ENCODE measurements at places on chromosomes 12 and 14.

DNA sequence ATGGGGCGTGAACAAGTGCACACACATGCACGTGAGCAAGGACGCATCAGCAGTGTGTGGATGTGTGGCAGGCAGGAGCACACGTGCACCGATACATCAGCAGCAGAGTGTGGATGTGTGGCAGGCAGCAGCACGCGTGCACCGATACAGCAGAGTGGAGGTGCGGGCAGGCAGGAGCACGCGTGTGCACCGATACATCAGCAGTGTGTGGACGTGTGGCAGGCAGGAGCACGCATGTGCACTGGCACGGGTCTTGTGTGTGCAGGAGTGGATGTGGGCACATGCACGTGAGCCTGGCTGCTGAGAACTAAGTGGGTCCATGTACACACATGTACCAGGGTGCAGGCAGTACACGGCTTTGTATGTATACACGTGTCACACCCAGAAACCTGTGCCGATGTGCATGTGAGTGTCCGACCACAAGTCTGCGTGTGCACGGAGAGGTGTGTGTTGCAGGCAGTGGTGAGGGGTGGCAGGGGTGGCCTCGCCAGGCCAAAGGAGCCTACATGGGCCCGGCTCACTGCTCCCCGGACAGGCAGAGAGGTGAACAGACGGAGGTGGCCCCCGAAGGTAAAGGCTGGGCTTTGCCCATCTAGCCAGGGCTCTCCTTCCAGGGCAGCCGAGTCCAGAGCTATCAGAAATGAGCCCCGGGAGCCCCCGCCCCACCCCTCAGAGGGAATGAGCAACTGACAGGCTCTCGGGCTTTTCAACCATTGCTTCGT, 53.9 kb downstream of the RFLNA start:
- DNase-seq = no peak

DNA sequence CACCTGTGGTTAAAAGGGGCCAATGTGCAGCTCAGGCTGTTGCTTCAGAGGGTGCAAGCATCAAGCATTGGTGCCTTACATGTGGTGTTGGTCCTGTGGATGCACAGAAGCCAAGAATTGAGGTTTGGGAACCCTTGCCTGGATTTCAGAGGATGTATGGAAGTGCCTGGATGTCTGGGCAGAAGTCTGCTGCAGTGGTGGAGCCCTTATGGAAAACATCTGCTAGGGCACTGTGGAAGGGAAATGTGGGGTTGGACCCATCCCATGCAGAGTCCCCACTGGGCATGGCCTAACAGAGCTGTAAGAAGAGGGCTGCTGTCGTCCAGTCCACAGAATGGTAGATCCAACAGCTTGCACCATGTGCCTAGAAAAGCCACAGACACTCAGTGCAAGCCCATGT, 36.6 kb downstream of the PCNX1 start:
- no peak for DNase-seq

GRCh38 chr14:86404989-86405649, 875.2 kb downstream of the FLRT2 start:
- DNase-seq = no peak

DNA sequence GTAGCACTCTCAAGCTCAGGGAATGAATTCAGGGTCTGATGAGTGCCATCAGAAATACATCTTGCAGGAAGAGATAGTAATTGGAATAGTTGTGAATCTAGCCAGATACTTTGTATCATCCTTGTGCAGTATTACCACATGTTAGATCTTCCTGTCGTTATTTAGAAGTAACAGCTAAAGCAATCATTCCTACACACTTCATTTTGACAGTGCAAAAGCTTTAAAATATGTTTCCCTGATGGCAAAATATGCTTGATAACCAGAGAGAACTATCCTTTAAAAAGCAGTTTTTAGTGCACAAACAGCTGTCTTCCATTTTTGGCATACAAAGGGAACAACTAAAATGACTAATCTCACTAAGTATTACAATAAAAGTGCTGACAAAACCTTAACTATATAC, 149.5 kb upstream of the SLC38A2 start:
- no peak for DNase-seq

GRCh38 chr12:107590413-107590812, 95.2 kb upstream of the PWP1 start:
- no peak for DNase-seq

- no peak for DNase-seq
These were observed 1.5 kb downstream of the FRMD6 start for GRCh38 chr14:51653079-51653774.

DNA sequence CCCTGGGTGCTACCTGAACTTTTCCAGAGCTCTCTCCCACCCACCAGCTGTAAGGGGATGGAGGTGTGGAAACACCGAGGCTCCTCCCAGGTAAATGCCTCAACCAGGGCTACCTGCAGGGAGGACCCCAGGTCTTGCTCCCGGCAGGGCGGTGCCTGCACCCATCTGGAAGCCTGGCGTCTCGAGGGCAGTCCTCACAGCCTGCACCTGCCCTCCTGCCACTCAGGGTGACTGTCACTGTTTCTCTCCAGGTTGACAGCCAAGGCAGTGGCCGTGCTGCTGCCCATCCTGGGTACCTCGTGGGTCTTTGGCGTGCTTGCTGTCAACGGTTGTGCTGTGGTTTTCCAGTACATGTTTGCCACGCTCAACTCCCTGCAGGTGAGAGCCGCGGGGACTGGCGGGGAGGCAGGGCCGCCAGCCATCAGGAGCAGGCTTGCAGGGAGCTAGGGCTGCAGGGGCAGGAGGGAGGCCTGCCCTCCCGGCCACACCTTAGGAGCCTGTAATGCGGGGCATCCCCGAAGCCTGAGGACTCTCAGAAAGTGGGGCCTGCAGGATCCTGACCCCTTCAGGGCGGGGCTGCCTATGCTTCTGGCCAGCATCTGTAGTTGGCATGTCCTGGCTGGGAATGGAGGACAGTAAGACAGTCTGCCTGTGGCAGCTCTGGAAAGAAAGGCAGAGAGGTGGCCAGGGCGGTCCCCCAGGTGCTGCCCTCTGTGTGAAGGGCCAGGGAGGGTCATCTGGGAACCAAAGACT, 182.3 kb downstream of the ADGRD1 start:
- DNase-seq = no peak

DNA sequence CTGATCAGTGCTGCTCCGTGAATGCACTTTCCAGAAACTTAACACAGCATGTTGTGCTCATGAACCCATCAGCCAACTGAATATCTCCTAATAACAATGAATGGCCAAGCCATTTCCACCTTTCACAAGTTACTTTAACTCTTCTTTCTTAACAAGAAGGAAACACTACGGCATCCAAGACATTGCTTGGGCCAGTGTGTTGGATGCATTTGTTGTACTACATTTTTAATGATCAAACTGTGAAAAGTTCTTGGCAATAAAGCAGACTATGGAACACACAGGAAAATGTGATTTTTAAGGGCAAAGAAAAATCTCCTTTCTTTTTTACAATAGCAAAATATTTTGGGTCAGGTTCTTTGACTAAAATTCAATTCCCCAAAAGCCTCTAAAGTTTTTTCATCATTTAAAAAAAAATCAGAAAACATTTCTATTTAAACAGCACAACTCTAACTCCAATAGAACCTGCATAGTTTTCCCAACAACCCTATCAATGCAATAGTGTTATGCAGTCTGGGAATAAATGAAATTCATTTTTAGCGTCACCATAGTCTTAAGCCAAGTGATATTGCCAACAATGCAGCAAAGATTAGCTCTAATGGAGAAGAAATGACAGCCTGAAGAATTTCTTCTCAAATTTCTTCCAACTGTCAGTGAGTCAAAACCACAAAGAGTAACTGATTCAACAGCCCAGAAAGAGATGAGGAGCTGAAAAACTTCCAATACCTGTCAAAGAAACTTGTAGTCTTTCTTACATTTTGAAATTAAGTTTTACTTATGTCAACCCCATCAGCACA, 50.7 kb upstream of the PTPRR start:
- no peak for DNase-seq

- DNase-seq = no peak
These were observed 604 bp upstream of the MAGOHB start for GRCh38 chr12:10614056-10614370.

DNA sequence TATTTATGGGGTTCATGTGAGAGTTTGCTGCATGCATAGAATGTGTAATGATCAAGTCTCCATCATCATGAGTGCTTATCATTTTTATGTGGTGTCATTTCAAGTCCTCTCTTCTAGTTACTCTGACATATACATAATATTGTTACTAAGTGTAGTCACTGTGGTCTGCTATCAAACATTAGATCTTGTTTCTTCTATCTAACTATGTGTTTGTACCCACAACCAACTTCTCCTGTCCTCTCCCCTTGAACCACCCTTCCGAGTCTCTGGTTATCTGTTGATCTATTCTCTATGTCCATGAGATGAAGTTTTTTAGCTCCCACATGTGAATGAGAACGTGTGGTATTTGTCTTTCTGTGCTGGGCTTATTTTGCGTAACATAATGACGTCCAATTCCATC, 107.7 kb downstream of the RAD51B start:
- no peak for DNase-seq

GRCh38 chr14:28751467-28752058, 15.0 kb upstream of the FOXG1 start:
- no peak for DNase-seq

DNA sequence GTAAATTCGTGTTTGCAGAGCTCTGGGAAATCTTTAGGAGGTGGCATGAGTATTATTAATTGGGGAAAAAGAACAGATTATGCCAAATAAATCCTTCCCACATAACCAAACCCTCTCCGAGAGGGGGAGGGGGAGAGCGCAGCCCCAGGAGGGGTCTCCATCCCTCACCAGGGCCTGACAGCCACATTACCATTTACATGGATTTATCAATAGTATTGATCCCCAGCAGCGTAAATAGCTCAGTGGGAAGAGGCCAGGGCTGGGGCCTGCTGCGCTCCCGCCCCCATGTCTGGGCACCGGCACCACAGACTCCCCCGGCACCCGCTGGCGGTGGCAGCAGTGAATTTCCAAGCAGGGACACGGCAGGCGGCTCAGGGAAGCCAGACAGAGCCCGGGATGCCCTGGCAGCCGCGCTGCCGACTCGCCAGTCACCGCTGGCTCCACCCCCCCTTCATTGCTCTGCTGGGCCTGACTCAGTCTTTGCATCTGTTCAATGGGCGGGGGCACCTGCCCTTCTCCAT, 2.4 kb downstream of the NCOR2 start:
- DNase-seq = no peak

DNA sequence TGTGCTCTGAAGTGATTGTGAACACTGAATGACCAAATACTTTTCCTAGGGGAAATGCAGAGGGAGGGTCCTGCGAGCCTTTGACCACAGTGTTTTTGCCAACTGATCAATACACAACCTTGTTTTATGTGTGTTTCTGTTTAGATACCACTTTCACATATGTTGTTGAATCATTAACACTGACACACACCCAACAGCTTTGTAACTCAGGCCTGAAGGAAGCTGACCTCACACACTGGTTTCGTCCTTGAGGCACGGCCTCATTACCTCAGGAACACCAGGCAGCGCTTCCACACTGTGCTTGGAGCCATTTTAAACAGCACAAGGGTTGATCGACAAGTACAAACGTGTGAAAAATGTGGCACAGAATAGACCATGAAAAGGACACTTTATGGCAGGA, 60.0 kb downstream of the PPFIBP1 start:
- DNase-seq = no peak

GRCh38 chr12:103930034-103930786, at the start of gene HSP90B1:
HSP90B1 (plus strand) TSS chr12:103930410; CDS start chr12:103930516, 106 bp downstream.
- peak; percentile 100 for DNase-seq

DNA sequence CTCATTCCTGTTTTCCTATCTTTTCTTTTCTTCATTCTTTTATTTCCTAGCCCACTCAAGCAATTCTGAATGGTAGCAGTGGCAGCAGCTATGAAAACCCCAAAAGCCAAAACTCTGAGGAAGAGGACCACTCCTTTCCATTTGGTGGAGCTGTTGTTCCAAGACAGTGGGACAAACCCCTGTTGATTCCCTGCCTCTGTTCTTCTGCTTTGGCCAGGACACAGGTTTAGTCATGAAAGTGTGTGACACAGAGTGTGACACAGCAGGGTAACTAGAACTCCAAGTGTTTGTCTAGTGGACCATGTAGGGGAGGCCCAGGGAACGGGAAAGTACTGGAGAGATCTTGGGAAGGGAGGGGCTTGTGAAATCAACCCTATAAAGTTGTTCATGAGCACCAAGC, 71.1 kb downstream of the PTCSC3 start:
- DNase-seq = no peak

- DNase-seq = no peak
These were observed 72.7 kb downstream of the EFCAB11 start for GRCh38 chr14:89881839-89882238.

DNA sequence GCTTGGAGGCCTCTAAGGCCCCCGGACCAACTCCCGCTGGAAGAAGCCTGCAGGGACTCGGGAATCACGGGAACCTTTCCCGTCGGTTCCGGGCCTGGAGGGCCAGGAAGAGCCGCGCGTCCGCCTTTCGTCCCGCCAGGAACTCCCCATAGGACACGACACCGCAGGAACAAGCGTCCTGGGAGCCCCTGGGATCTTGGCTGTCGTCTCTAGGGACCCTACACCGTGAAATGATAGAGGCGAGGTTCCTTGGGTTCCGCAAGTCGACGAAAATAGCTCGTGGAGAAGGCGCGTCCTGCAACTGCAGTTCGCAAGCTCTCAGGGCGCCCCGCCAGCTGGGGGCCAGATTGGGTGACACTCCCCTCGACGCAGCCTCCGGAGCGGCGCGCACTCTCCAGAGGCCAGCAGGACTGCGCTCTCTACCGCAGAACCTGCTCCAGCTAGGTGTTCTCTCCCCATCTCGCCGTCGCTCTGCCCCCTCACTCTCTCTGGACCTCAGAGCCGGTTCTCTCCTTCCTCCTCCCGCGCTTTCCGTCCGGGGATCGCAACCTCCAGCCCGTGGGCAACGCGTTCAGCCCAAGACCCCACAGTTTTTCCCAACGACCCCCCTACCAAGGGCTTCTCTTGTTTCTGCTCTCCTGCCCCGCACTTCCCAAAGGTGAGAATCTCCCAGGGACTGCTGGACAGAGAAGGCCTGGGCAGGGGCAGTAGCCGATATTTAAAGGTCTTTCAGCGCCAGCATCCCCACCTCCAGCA, 776 bp downstream of the BMP4 start:
- DNase-seq = no peak

DNA sequence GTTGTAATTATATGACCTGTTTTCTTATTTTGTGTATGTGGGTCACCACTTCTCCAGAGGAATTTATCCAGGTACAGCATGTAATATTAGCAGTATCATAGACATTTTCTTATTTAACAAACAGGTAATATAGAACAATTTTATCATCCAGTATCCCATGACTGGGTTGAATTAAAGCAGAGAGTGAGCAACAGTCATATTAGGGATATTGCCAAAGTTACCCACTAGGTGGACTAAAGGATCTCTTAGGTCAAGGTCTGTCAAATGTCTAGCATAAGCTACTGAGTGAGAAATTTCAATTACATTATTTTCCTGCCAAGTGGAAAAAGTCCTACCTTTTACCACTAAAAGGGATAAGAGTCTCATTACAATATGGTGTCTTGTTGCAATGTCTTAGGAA, 62.1 kb upstream of the TRIM9 start:
- no peak for DNase-seq

GRCh38 chr12:132205271-132206045, 61.2 kb downstream of the NOC4L start:
- DNase-seq = no peak

DNA sequence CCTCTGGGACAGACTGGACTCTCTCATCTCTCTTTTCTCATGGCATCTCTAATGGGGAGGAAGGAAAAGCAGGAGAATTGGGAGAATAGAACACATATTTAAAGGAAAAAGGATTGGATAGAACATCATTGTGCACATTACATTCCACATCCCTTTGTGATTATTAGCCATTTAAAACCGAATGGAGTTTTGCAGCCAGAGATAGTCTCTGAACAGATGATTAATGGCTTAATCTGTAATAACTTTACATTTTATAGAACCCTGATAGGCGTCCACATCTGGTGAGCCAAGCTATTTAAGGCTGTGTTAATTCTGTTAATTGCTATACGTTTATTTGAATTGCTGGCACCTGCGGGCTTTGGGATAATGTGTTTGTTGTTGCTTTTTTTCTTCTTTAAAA, 487.3 kb downstream of the NRXN3 start:
- DNase-seq = no peak
